Right ventricle myocardium superior (tissue), 1 donor: ENCODE measurements at places on chromosomes 12 and 14. TPM values are rescaled to one million over a fixed set of nuclear protein-coding genes. Genes with fewer than 3 reads are reported as not detected.

- DNase-seq, result no peak
Measured at GRCh38 chr12:57892232-57892972, 45.9 kb upstream of the CTDSP2 start.

GRCh38 chr14:92154283-92154942 is 32.6 kb downstream of the CPSF2 start:
- DNase-seq, result no peak

DNA sequence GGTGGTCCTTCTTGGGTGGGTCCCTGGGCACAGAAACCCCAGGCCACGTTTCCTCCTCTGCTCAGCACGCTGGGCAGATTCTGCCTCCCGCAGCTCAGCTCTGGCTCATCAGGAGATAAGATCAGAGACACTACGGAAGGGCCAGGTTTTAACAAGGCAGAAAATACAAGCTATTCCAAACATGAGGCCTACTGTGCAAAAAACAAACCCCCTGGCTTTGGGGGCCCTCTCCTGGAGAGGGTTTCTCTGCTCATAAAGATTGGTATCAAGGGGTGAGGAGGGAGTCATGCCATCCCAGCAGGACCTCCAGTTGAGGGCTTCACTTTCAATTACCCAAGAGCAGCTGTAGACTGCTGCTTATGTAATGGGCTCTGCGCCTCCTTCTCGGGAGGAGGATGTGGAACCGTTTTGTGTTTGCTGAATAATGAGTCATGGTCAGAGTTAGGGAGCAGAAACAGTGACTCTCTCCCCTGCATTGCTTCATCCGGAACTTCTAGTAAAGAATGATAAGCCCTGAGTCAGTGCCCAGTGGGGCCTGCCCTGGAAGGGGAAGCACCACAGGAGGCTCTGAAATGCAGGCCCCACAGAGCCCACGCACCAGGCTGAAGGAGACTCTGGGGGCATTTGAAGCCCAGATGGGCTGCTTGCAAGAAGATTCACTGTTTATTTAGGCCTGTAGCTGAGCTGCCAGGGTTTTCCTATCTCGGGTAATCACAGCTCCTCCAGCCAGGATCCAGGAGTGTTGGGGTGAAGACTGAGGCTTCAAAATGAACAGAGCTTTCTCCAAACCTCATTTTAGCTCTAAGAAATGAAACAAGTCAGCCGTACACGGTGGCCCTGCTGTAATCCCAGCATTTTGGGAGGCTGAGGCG is 79.3 kb downstream of the SSPN start:
- DNase-seq, result peak; percentile 86

DNA sequence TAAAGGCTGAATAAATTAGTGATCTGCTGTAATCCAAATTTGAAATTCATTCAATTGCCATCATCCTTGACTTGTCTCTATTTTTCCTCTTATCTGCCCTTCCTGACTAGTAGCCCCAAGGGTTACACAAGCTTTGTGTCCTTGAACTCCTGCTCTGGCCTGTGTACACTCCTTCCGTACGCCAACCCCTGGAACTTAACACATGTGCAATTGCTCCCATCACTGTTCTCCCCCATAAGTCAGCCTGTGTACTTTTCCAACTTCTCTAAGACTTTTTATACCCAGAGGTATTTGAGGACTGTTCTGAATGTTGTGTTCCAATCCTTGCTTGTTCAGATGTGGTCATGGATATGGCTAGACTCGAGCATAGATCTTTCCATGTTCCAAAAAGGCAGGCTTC is 171.1 kb upstream of the G2E3 start:
- DNase-seq, result no peak

GRCh38 chr12:19894803-19895202 is 455.5 kb downstream of the AEBP2 start:
- no peak for DNase-seq

DNA sequence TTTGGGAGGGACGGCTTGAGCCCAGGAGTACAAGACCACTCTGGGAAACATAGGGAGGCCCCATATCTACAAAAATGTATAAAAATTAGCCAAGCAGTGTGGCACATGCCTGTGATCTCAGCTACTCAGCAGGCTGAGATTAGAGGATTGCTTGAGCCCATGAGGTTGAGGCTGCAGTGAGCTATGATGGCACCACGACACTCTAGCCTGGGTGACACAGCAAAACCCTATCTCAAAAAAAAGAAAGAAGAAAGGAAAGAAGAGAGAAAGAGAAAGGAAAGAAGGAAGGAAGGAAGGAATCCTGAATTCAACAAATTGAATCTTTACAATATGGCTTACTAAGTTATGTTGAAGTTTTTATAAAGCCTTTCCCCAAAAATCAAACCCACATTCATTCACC is 2.1 kb downstream of the KIF21A start:
- DNase-seq, result no peak

DNA sequence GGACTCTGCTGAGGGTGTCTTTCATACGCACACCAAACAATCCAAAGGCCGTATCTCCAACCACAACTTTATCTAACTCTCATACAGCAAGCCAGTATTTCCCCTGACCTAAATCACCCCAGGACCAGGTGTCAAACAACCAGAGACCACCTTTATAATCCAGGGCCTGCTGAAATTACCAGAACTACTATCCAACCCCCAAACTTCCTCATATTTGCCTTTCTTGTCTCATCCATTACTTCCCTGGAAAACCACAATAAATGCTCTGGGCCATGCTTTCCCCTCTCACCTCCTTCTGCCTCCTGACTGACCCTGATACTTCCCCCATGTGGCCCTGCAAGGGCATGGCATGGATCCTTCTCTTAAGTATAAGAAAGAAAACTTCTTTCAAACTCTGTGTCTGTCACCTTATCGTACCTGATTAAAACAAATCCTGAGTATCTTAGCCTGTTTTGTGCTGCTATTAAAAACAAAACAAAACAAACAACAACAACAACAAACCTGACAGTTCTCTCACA is 44.7 kb upstream of the CRACR2A start:
- no peak for DNase-seq

- no peak for DNase-seq
Measured at GRCh38 chr12:104482748-104483147, 26.0 kb downstream of the CHST11 start.

GRCh38 chr14:63843796-63844195 is 9.0 kb upstream of the SYNE2 start:
- DNase-seq, result no peak

- no peak for DNase-seq
Measured at GRCh38 chr12:110005319-110005973, 6.2 kb downstream of the ANKRD13A start.

- no peak for DNase-seq
Measured at GRCh38 chr14:85205875-85206274, 324.1 kb upstream of the FLRT2 start.

DNA sequence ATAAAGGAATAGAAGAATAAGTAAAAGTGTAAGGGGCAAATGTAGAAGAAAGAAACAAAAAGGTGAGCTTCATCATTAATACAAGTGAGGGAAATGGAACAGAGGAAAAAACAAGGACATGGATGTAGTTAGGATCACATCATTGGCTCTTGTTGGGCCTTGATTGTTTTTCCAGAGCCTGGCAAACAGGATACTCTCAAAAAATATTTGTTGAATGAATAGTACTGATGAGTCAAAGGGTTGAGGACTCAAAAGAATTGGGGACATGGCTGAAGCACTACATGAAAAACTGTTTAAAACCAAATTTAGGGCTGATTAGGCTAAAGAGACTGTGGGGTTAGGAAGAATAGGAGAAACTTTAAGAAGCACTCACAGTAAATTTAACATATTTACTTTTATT is 11.4 kb upstream of the SRP54 start:
- DNase-seq, result no peak

GRCh38 chr12:101891462-101891971 is 14.1 kb downstream of the DRAM1 start:
- peak; percentile 59 for DNase-seq

- DNase-seq, result no peak
Measured at GRCh38 chr12:94146166-94146936, 2.0 kb upstream of the PLXNC1 start.

- peak; percentile 89 for DNase-seq
Measured at GRCh38 chr12:67647799-67648520, 585 bp upstream of the DYRK2 start.

- no peak for DNase-seq
Measured at GRCh38 chr14:95816539-95816938, 60.1 kb upstream of the TUNAR start.

DNA sequence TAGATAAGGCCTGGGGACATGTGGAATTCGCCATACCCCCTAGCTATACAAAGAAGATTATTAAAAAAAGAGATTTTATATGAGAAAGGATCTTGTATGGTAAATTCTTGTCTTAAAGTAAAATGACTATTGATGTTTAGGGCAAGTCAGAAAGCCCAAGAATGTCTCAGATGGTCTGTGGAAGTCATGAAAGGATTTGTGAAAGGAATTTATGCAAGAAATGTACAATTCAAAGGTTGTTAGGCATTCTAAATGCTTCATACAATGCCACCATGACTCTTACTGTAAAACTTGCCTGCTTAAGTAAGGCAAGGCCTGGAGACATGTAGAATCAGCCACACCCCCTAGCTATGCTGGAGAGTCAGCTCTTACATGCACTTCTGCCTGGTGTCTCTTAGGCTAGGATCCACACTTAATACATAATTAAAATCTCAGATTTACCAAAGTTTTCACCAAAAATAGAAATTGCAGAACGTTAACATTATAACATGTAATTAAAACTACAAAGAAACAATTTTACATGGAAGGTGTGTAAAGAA is 8.9 kb upstream of the ETNK1 start:
- no peak for DNase-seq

Gene BBOF1
- 2.3 TPM for total RNA-seq

Gene SYNE2
- 193 TPM for total RNA-seq

Gene COX8C
- 0.94 TPM for total RNA-seq
